Endothelial cell of umbilical vein (primary cell): ENCODE measurements at places on chromosomes 11 and 22.

GRCh38 chr11:75982309-75982708 is 167.3 kb downstream of the UVRAG start:
- no peak for DNase-seq

DNA sequence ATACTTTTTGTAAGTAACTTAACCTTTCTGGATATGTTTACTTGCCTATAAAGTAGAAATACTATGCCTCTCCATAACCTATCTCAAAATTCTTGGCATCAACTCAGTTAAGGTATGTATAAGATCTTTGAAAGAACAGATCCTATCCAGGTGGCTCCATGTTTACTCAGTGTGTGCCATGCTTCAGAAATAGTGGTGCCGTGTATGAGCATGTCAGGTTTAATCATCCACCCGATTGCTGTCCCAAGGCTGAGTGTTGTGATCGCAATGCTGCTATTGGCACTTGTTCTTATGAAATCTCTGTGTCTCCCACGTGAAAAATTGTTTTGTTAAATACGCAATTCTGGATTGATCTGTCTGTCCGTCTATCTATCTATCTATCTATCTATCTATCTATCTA is 85.9 kb upstream of the SNX19 start:
- DNase-seq: no peak

- no peak for DNase-seq
These were observed 8.3 kb downstream of the KIRREL3 start for GRCh38 chr11:126992065-126992803.

DNA sequence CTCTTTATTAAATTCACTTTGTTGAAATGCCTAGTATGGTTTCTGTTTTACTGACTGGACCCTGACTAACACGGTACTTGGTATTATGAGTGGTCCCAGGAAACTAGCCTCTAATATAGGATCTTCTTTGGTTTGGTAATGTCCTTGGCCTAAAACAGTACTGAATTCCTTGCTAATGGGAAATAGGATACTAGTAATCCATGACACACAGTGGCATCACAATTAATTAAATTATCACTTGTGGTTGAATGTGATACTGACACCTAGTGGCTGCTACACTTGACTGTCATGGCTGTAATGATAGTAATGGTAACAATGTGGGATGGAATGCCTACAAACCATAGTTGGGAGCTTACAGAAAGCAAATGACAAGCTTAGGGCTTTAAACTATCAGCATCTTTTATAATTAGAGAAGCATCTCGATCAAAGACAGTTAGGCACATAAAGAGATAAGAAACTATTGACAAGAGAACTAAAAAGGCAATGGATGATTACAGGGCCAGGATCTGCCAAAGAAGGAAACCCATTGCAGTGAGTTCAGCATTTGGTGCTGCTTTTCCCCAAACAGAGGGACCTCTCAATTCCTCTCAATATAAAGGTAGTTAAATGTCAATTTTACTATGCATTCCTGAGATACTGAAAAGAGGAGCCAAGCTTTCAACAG is 8.6 kb downstream of the DNHD1 start:
- DNase-seq: peak; percentile 67

GRCh38 chr11:107707215-107707671 is 4.6 kb downstream of the SLN start:
- DNase-seq: no peak

- DNase-seq: no peak
These were observed 5.2 kb upstream of the PES1 start for GRCh38 chr22:30596886-30597285.

DNA sequence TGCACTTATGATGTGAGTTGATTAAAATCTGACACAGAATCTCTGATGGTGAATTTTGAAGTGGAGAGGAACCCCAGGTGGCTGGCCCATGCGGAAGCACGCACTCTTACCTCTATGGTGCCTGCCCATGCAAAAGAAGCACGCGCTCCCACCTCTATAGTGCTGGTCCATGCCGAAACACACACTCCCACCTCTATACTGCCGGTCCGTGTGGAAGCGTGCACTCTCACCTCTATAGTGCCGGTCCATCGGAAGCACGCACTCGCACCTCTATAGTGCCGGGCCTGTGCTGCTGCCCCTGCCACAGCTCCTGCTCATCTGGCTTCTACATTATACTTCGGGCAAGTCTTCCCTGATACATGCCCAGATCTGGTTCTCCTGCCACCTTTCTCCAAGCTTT is 36.8 kb upstream of the SLC25A1 start:
- no peak for DNase-seq

DNA sequence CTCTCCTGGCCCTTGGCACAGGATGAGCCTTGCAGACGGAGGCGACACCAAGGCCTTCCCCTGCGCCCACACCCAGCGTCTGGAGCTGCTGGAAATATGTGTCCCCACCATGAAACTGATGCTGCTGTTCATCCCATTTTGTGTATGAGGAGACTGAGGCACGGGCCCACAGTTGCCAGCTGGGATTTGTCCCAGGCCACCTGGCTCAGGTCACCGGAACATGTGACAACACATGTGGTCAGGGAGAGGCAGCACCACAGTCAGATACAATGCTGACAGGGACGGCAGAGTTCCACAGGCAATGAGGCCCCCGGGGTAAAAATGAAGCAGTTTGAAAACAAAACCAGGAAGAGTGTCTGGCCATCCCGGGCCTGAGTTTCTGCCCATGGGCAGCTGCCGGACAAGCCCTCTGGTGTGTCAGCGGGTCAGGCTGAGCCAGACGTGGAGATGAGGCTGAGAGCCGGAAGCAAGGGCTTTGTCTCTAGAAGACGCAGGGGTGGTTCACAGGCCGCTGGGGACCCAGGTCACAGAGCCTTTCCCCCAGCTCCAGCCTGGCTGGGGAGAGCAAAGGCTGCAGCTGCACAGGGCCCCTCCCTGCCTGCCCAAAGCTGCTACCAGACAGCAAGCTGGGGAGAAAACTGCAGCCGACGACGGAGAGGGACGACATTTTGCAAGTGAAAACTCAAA is 80.7 kb downstream of the CDKN1C start:
- DNase-seq: peak; percentile 6

DNA sequence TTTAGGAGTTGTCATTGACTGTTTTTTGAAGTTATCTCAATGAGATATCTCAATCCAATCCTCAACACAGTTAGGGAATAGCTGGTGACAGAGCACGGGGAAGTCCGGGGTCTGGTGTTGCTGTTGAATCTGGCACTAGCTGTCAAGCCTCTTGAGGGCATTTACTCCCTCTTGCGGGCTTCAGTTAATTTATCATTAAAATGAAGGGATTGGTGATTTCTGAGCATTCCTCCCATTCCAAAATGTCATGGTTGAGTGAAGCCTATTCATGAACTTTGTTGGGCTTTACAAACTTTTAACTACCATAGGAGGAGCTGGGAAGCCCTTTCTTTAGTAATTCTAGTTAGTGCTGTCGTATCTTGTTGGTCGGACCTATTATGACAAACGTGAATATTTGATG is 40.2 kb downstream of the UVRAG start:
- no peak for DNase-seq

GRCh38 chr11:65743681-65744025 is 23.1 kb upstream of the RNASEH2C start:
- no peak for DNase-seq

- peak; percentile 68 for DNase-seq
These were observed 320 bp upstream of the PHLDA2 start for GRCh38 chr11:2929531-2929949.

GRCh38 chr11:65102142-65103095 is 6.4 kb downstream of the VPS51 start:
- peak; percentile 48 for DNase-seq

DNA sequence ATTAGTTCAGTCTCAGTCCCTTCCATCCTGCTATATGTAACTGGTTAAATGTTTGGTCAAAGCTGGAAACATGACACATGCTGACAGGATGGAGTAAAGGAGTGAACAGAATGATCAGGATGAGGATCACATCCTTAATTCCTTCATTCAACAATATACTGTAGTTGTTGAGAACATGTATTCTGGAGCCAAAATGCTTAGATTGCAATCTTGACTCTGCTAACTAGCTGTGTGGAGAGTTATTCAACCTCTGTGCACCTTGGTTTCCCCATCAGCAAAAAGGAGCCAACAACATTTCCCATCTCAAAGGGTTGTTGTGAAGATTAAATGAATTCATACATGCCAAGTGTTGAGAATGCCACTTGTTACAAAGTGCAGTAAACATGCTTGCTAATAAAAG is 12.8 kb downstream of the ENTHD1 start:
- DNase-seq: no peak

- peak; percentile 35 for DNase-seq
These were observed 5.9 kb downstream of the TAB1 start for GRCh38 chr22:39405346-39406085.

DNA sequence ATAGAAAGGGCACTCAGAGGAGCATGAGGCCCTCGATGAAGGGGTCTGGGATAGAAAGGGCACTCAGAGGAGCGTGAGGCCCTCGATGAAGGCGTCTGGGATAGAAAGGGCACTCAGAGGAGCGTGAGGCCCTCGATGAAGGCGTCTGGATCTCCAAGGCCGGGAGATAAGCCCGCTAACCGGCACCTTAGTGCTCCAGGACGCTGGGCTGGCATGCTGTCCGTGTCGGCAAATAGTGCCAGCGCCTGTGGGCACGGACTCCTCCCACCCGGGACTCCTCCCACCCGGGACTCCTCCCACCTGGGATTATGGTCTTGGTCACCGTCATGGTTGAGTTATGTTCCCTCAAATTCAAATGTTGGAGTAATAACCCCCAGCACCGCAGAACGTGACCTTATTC is 725.3 kb downstream of the BRD1 start:
- DNase-seq: no peak

DNA sequence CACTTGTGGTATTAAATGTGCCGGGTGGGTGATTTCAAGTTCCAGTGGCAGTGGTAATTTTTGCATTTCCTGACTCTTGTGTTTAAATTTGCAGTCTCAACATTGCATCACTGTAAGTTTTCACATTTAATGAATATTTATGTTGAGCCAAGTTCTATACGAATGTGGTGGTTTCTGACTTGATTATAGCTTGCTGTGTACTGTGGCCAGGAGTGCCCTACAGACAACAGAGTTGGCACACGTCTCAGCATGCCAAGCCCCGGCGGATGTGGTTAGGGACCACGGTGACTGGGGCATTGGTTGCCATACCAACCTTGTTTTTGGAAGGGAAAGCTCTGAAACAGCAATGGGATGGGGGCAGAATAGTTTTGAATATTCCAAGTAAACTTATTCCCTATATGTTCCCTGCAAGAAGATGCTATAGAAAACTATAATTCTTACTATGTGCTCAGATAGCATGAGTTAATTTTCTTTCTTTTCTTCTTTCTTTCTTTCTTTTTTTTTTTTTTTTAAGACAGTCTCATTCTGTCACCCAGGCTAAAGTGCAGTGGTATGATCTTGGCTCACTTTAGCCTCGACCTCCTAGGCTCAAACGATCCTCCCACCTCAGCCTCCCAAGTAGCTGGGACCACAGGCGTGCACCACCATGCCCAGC is 16.0 kb downstream of the ZNRF3 start:
- no peak for DNase-seq
